ENCODE measurements at places on chromosomes 13 and 19.
A peak's percentile ranks its signal among the peaks of the same experiment; 100 is the strongest.

- no peak for DNase-seq
Measured at GRCh38 chr19:51399231-51399630, 8.8 kb upstream of the C19orf84 start.

GRCh38 chr13:68027306-68027705, 797.2 kb upstream of the PCDH9 start:
- DNase-seq: no peak

- peak; percentile 29 for DNase-seq
Measured at GRCh38 chr19:7013678-7014077, 7.6 kb downstream of the MBD3L2B start.

DNA sequence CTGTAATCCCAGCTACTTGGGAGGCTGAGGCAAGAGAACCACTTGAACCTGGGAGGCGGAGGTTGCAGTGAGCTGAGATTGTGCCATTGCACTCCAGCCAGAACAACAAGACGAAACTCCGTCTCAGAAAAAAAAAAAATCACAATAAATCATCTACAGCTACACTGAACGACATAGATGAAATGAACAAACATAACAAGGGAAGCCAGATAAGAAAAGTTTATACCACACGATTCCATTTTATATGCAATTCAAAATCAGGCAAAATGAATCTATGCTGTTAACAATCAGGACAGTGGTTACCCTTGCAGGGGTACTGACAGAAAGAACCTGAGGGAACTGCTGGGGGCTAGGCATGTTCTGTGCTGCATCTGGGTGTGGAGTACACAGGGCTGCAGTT, 5.7 kb downstream of the XRCC1 start:
- no peak for DNase-seq

- no peak for DNase-seq
Measured at GRCh38 chr13:82713687-82714405, 1168.4 kb downstream of the SLITRK1 start.

DNA sequence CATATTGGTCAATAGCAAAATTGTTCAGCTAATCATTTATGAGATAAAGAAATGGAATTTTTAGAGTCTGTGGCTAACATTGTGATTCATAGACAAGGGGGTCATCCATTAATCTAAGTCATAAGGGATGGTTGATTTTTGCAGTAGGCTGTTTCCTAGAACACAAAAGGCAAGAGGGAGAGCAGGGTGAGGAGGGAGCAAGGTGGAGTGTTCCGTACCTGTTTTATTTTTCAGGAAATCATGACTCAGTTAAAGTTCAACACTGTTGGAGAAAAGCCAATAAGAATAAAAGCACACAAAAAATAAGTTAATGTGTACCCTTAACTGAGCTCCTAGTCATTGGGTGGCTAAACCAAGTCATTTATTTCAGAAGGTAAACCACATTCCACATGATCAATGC, 512.4 kb upstream of the ATXN8OS start:
- no peak for DNase-seq

DNA sequence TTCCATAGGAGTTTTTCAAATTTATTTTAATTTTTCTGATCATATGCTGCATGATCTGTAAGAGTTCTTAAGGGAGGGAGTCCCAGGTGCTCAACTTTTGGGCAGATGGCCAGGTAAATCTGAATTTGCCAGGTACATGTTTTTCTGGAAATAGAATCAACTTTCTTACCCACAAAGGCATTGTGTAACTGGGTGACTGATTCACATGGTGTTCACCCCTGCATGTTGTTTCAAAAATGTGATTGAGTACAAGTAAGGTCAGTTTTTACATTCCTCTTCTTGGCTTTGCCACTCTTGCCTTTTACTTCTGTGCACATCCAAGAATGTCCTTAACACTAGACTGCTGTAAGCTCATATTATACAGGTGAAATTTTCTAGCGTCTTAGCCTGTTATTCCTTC, 30.4 kb downstream of the RB1 start:
- no peak for DNase-seq

DNA sequence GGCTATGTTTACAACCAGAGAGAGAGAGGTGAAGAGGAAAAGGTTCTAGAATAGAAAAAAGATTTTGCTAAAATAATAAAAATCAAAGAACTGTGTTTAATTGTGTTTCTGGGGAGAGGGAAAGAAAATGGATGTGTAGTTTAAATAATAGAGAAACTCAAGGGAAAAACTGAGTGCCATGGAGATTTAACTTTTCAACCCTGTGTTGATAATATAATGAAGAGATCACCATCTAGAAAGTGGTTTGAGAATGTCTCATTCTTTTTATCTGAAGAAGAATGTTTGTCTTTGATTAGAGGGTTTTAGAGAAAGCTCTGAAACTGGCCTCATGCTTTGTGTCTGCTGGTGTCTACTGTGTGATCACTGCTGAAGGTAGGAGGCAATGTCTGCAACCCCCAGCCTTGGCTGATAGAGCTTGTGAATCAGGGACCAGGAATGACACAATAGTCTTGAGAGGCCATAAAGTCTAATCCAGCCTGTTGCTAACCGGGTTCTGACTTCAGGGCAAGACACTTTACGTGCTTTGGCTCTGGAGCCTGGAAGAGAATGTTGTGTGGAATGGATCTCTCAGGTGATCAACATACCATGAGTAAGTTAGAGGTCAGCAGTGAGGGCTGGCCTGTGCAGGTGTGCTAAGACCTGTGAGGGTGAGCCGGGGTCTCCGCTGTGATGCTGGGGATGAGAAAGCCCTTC, 5.4 kb downstream of the COL4A2 start:
- DNase-seq: no peak

- peak; percentile 26 for DNase-seq
Measured at GRCh38 chr19:6738787-6739389, 592 bp upstream of the TRIP10 start.

DNA sequence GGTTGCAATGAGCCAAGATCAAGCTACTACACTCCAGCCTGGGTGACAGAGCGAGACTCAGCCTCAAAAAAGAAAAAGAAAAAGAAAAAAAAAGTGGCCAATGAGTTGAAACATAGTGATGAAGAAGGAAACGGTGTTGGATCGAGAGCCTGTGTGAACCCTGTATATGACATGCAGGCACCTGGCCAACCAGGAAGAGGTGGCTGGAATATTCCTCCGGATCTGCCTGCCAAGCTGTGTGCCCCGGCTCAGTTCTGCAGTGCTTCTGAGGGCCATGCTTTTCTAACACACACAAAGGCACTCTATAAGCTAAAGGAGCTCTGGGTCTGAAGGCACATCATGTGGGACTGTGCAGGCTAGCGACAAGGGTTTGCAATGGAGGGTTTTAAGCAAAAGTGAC, 3.7 kb upstream of the ZNF444 start:
- no peak for DNase-seq

DNA sequence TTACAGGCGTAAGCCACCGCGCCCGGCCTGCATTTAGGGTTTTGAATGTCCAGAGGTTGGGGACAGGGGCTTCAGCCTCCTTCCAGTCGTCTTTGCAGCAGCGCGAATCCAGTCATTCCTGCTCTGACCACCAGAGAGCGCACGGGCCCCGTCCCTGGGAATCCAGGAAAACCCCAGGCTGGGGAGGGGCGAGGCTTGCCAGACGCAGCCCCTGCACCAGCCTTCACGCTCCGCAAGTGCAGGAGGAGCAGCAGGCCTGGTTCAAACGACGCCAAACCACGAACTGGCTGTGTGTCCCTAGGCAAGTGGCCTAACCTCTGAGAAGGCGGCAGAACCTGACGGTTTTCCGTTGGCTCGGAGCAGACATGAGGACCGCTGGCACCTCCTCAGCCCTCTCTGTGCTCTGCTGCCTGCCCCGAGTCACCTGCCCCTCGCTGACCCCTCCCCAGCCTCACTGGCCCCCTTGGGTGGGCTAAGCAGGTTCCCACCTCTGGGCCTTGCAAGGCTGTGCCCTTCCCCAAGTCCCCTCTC, 2.0 kb upstream of the RNF126 start:
- DNase-seq: peak; percentile 86

- DNase-seq: no peak
Measured at GRCh38 chr13:77511552-77511951, 24.0 kb upstream of the SCEL start.

GRCh38 chr13:70362820-70363570, 254.7 kb upstream of the KLHL1 start:
- DNase-seq: no peak

DNA sequence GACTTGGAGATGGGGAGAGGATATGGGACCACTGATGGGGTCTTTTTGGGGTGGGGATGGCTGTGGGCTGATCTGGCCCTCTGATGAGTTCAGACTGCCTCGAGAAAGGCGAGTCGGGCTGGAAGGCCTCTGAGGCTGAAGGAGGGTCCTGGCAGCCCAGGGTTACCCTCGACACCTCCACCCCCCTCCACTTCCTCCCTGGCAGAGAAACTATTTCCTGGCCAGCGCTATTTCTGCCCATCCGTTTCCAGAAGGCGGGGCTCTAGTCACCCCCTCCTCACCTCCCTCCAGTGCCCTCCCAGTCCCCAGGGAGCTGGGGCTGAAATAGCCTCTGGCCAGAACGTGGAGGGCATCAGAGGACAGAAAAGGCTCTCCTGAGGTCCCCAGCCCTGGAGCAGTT, 9.7 kb downstream of the EXOC3L2 start:
- no peak for DNase-seq

GRCh38 chr13:79311386-79311785, 94.7 kb downstream of the RBM26 start:
- no peak for DNase-seq

DNA sequence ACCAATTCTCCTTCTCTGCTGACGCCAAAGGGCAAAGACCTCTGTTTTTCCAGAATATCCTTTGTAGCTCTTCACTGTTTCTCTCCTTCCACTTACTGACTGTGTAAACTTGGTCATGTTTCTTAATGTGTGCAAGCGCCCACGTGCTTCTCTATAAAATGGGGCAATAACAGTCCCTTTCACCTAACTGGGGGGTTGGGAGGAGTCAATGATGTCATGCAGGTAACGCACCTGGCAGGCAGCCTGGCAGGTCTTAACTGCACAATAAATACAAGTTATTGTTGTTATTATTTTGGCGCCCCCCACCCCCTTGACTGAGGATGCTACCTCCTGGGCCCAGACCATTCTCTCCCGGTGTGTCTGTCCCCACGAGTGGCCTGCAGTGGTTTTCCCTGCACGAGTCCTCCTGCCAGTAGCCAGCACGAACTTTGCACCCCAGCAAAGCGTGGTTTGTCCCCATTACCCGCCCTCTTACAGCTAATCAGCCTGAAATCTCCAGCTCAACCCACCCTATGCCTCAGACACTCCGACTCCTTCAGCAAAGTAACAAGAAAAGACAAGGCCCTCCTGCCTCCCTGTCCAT, 5.3 kb downstream of the SBSN start:
- no peak for DNase-seq

DNA sequence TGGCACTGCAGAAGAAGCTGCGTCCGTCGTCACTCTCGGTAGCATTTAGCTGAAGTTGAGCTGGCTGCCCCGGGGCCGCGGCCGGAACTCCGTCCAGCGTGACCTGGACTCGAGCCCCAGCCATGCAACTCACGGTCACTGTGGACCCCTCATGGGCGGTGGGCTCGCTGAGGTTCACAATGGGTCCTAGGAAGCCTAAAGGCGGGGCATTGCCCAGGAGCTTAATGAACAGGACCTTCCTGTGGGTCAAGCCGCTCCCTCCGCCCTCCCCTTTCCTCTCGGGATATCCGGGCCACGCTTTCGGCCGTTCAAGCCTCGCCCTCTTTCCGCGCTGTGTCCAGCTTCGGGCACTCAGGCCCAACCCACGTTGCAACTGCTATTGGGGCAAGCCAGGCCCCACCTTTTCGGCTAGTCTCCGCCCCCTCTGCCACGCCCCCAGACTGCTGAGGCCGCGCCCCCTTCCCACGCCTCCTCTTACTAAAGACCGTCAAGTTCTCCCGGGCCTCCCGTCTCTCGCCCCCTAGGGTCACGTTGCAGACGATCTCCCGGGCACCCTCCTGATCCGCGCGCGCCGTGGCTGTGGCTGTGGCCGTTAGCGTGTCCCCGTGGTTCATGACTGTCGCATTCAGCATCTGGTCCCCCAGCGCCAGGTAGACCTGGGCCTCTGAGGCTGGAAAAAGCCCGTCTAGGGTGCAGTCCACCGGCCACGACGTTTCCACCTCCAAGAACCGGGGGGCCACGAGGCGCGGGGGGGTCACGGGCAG, 1.4 kb upstream of the RAVER1 start:
- DNase-seq: peak; percentile 39

- peak; percentile 12 for DNase-seq
Measured at GRCh38 chr19:55368701-55369563, 1.3 kb downstream of the IL11 start.

DNA sequence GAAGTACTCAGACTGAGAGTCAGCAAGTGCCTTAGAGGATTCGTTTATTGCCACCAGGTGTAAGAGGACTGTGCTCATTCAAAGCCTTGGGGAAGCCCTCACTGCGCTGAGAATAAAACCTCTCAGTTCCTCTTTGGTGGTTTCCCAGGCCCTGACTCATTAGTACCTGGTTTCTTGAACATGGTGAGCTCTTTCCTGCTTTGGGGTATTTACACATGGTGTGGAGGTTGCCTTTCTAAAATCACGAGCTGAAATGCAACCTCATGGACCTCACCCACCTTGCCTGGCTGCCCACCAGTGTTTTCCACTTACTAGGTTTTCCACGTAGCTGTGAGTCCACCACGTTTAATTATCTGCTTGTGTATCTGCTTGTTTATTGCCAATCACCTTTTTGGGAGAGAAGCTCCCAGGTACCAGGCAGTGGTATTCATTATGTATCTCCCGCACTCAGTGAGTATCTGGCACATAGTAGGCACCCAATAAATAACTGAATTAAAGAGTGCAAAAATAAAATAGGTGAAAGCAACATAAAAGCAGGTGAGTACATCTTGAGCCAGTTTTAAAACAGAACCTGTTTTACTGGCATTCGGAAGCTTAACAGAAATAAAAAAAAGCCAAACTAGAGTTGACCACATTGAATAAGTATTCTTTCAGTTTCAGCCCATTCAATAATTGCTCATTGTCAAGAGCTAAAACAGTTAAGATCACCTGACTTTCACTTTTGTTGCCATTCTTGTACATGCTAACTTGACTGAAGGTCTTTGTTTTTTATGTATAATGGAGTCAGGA, 533.0 kb downstream of the MYO16 start:
- DNase-seq: no peak

GRCh38 chr13:113552786-113553434, 31.6 kb upstream of the TFDP1 start:
- DNase-seq: no peak

DNA sequence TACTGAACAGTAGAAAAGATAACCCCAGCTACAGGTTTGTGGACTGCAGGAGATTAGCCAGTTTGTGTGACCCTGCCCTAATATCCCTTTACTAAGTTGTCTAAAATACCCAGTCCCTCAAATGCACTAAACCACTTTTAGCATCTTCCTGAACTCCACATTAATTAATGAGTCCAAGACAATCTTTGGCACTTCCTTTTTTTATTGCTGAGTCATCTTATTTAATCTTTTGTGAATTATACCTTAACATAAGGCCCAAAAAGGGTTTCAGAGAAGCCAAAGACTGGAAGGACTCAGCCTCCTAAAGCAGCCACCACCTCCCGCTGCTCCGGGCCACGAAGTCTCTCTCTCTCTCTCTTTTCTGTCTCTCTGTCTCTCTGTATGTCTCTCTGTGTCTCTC, 48.8 kb upstream of the PDCD5 start:
- DNase-seq: no peak

GRCh38 chr13:49502954-49503353, 7.2 kb downstream of the PHF11 start:
- no peak for DNase-seq
